Cardiac fibroblast (primary cell): ENCODE measurements at places on chromosomes 7 and 10.

GRCh38 chr7:120272261-120272660 lies 714 bp upstream of the KCND2 start:
- peak; percentile 73 for DNase-seq

DNA sequence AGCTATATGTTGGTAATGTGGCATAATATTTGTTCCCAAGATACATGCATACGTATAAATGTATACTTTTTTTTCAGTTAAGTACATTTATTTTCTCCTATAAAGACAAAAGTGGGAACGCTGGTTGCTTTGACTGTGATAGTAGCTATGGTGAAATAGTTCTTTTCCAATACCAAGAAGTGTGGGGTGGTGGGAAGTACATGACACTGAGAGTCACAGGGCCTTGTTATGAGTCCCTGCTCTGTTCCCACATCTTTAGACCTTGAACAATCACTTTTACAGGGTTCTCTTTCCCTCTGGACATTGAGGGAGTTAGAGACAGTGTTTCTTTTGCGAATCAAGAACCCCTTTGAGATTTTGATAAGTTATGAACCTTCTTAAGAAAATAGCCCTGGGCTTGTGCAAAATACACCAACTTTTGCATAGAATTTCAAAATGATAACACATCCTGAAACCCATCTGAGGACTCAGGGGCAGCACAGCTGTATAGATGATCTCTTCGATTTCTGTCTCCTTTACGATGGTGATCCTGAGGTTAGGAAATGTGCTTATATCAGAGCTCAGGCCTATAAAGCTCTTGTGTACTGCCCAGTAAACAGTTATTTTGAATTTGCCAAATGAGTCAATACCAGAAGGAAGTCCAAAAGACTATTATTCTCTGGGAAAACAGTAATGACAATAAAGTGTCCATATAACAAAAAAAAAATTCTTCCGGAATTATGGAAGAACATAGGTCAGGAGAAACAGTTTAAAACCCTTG lies 1.1 kb downstream of the LMOD2 start:
- no peak for DNase-seq

GRCh38 chr7:140402178-140402835 lies 1.6 kb upstream of the RAB19 start:
- peak; percentile 56 for DNase-seq

- no peak for DNase-seq
Measured at GRCh38 chr10:69633673-69634635, 3.9 kb downstream of the FAM241B start.

GRCh38 chr7:2275101-2275500 lies 33.1 kb downstream of the NUDT1 start:
- no peak for DNase-seq

GRCh38 chr7:139695588-139695987 lies 82.2 kb downstream of the HIPK2 start:
- DNase-seq = peak; percentile 26

DNA sequence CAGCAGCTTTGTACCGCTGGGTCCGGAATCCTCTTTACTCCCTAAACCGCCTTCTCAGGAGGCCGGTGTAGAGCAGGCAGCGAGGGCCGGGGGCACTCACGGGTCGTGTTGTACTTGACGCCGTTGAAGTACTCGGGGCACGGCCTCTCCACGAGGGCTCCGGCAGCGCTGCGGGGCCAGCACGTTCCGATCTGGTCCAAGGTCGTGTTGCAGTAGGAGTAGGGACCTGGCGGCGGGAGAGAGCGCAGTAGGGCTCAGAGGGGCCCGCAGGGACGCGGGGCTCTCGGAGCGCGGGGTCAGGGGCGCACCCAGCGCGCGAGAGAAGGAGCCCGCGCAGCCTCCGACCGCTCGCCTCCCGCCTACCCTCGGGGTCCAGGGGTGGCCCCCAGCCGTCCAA lies 443 bp downstream of the CRHR2 start:
- DNase-seq = no peak

GRCh38 chr7:82438521-82438920 lies 5.1 kb downstream of the CACNA2D1 start:
- no peak for DNase-seq

GRCh38 chr10:117365612-117366011 lies 9.6 kb downstream of the PDZD8 start:
- no peak for DNase-seq

- peak; percentile 43 for DNase-seq
Measured at GRCh38 chr10:73357166-73357565, 1.5 kb downstream of the CFAP70 start.

DNA sequence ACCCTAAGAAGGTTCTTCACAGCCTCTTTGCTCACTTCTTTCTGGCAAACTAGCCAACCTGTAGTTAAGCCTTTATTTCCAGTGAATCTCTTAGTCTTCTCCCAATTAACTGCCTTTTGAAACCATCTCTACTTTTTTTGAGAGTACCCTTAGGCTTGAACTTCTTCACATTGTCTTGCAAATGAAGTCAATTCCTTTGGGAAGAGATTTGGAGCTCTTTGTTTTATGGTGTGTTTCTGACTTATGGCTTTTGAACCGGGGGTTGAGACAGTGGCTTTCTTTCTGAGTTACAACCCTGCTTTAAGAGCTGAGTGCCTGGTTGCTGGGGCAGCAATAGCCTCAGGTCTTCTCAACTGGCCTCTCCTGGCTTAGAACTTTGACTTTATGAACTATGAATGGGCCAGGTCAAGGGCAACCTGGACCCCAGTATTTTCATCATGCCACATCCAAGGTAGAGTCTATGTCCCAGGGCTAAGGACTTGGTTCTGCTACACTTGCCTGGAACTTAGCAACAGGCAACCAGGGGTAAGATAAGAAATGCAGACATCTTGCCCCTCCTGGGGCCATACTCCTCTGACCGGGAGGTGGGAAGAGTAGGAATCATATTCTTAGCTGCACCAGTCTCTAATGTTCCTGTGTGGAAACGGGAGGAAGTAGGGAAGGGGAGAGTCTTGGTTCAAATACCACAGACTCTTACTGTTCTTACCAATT lies 53.0 kb downstream of the SP4 start:
- DNase-seq = no peak

DNA sequence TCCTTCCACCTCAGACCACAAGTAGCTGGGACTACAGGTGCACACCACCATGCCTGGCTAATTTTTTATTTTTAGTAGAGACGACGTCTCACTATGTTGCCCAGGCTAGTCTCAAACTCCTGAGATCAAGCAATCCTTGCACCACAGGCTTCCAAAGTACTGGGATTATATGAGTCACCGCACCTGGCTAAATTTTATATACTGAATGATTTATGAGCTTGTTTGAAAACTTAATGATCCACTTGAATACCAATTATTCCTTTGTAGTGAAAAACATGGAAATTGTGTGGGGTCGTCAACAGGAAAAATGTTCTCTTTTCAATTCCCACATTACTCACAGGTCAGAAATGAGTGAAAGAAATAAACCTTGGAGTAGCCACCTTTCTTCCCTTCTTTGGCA lies 31.3 kb downstream of the RAPGEF5 start:
- DNase-seq = no peak

DNA sequence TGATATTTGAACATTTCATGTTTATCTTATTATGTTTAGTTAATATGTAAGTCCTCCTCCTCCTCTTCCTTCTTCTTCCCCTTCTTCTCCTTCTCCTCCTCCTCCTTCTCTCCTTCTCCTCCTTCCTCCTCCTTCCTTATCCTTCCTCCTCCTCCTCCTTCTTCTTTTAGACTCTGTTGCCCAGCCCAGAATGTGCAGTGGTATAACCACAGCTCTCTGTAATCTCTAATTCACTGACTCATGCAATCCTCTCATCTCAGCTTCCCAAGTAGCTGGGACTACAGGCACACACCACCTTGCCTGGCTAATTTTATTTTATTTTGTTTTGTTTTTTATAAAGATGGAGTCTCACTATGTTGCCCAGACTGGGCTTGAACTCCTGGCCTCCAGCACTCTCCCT lies 83.4 kb upstream of the ODAD2 start:
- DNase-seq = no peak

- DNase-seq = no peak
Measured at GRCh38 chr7:29278337-29279069, 83.9 kb downstream of the CHN2 start.

- DNase-seq = no peak
Measured at GRCh38 chr7:96547371-96547811, 162.3 kb downstream of the SEM1 start.
